ENCODE measurements at places on chromosomes 16 and 17.
A peak's percentile ranks its signal among the peaks of the same experiment; 100 is the strongest.

DNA sequence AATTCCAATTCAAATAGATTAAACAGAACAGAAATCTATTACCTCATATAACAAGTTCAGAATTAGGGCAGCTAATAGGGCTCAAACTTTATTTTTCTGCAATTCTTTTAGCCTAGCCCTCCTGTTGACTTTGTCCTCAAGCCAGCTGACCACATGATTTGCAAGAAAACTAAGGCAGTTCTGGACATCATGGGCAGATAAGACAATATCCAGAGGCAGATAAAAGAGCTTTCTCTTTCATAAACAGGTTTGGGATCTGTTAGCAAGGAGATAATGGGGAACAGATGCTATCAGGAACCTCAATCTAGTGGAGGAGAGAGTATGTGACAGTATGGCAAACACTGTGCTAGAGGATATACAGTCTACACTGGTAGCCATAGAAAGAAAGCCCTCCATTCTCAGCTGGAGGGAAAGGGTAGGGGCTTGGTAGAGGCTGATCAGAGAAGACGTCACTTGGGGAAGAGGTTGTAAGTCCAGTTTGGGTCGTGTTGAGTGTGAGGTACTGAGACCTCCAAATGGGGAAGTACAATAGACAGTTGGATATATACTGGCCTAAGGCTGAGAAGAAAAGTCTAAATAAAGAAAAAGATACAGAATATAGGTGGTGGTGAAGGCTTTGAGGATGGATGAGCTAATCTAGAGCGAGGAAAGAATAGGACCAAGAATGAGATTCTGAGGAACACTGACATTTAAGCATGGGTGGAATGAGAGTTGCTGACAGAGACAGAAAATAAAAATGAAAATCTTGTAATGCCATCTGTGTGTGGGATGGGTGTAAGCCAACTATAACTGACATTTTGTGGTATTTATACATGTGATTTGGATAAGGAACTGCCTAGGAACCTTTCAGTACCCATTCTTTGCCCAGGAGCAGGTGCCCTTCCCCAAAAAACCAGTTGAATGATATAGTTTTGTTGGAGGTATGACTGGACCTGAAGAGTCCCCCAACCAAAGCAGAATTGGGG lies 67.4 kb downstream of the CYB561 start:
- DNase-seq: no peak

- no peak for DNase-seq
Observed at GRCh38 chr16:23920899-23921298, 85.1 kb downstream of the PRKCB start.

- DNase-seq: no peak
Observed at GRCh38 chr17:4771519-4772234, at the start of gene TM4SF5. Gene TM4SF5, plus strand, starts transcription at chr17:4771886. Its CDS starts 37 bp downstream, at chr17:4771923.

DNA sequence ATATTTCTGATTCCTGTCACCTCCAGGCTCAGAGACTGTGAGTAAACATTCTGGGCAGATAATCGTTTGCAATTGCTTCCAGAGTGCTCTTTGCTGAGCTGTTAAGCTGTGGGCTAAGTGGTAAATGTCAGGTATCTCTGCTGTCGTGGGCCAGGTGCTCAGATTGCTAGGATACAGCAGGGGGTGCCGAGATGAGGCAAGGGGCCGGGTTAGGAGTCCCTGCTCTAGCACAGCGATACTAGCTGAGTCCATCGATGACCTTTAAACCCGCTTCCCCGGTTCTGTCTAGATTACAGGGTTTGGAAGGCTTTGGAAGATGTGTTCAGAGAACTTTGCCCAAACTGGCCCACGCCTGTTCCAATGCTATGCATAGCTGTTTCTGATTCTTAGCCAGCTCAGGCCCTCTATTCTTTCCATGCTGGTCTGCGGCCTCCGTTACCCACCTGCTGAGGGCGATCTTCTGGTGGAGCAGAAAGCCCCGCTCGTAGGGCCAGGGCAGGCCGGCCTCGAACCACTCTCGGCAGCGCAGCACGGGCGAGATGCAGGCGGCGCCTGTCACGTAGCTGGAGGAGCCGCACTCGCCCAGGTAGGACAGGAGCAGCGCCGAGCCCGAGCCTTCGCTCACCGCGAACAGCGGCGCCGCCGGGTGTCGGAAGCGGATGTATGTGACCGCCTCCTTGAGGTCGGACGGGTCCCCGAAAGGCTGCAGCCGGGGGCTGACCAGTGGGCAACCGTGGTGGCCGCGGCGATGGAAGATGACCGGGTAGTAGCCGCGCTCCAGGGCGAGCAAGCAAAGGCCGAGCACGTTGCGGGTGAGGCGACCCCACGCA lies 979 bp downstream of the ABHD15 start:
- DNase-seq: no peak

DNA sequence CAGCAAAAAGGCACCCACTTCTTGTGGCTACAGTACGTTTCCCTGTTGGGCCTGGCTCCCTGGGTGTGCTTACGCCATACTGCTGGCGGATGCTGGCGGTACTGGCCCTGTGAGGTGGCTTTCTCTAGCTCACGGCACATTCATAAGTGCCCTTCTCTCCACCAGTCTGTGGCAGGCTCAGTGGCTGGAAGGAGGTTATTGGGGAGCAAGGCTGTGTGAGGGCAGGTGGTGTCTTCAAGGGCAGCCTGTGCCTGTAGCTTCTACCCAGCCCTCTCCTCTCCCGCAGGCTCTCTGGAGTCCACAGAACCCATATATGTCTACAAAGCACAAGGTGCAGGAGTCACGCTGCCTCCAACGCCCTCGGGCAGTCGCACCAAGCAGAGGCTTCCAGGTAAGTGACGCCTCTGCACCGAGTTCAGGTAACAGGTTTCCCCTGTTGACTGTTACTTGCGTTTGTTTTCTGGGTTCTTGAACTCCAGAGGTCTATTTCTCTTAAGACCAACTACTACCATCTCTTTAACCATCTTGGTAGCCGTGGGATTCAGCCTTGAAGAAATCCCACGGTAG lies 20.6 kb downstream of the NTAN1 start:
- DNase-seq: no peak

DNA sequence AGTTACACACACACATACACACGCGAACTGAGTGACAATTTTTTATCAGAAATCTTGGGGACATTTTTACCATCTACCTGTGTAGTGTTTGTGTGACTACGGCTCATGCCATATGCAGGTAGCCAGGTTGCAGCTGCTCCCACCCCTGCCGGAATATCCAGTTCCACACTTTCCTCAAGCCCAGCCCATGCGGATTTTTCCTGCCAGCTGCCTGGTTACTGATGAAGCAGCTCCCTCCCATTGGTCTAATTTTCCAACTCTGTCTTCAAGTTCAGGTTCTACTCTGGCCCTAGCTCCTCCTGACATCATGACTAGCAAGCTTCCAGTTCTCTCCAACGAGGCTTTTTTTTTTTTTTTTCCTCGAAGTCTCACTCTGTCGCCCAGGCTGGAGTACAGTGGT lies 4.8 kb downstream of the GSG1L2 start:
- DNase-seq: no peak

GRCh38 chr16:1082952-1083675 lies 10.6 kb downstream of the SSTR5 start:
- DNase-seq: no peak

DNA sequence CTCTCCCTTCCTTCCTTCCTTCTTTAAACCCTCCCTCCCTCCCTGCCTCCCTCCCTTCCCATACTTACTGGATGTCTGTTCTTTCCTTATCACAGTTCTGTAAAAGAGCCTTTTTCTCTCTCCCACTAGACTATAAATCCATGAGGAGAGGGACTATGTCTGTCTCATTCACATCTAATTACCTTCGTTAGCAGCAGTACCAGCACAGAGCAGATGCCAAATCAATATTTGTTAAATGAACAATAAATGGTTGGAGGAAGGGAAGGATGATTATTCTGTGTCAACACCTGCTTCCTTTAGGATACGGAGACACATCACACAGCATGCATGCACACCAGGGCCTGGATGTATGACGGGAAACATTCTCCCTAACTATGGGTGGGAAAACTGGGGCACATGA lies 94.2 kb downstream of the DNAH3 start:
- no peak for DNase-seq

DNA sequence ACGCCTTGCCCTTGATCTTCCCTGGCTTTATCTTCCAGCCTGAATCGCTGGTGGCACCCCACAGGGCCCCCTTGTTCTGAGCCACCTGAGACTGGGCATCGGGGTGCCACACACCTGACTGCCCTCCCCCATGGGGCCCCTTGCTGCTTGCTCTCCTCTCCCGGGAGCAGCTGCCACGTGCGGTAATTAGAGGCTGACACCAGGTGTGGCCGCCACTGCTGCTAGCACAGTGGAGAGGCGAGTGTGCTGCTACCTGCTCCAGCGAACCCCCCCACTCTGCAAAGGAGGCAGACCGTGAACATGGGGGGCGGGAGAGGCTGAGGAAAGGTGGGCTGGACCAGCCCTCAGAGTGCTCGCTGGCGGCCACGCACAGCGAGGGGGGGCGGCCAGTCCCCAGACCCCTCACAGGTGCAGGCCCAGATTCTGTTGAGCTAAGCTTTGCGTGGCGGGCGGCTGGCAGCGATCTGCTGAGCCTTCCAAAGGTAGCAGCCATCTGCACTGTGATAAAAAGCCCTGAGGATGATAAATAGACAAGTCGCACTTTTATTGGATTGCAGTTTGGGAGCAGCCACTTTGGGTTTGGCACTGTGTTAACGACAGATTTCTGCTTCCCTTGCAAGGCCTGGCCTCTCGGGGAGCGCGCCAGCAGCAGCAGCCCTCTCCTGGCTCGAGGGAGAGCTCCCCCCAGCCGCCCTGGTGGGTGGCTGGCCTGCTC lies 167.9 kb upstream of the GSE1 start:
- no peak for DNase-seq

DNA sequence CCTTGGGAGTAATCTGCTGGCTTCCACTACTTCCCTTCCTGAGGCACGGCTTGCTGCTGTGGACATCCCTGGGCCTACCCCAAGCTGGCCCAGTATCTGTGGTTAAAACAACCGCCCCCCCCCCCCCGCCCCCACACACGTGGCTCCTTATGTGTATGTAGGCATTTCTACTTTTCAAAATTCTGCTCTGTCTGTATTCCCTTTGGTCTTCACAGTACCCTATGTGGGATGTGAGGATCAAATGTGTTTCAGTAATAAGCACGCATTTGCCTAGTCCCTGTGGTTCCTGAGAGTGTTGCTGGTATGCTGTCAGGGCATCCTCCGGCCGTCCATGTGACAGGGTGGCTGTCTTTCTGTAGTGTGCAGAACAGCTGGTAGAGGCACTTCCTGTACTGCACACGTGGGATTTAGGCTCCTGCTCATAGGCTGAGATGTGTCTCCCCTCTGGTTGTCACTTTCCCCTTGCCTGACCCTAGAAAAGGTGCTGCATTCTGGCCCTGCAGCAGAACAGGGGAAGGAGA lies 2.2 kb downstream of the NT5M start:
- peak; percentile 85 for DNase-seq

DNA sequence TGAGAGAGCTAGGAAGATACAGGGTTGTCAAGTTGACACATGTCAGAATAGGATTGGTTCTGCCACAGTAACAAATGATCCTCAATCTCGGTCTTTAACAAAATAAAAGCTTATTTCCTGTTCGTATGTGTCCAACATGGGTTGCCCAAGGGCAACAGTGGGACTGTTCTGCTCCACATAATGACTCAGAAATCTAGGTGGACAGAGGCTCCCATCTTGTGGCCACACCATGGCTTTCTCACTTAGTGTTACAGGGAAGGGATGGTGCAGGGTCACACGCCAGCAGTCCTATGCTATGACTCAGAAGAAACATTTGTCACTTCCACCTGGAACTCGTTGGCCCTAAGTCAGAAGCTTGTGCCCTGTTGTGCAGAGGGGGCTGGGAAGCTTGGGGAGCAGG lies 364.9 kb downstream of the SNX29 start:
- no peak for DNase-seq

DNA sequence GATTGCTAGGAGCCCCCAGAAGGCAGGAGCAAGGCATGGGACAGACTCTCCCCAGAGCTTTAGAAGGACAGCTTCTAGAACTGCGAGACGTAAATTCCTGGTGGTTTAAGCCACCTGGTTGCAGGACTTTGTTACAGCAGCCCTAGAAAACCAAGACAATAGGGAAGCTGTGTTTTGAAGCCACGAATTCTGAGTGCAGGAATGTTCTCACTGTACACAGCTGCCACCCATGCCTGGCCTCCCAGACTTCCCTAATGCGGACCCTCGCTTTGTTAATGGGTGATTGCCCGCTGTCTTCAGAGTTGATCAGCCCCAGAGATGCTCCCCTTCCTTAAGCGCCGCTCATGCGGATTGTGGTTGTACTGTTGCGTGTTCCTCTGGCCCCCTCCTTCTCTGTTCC lies 177.1 kb downstream of the MSI2 start:
- DNase-seq: no peak

GRCh38 chr16:75028544-75029135 lies 29.8 kb downstream of the ZNRF1 start:
- no peak for DNase-seq

DNA sequence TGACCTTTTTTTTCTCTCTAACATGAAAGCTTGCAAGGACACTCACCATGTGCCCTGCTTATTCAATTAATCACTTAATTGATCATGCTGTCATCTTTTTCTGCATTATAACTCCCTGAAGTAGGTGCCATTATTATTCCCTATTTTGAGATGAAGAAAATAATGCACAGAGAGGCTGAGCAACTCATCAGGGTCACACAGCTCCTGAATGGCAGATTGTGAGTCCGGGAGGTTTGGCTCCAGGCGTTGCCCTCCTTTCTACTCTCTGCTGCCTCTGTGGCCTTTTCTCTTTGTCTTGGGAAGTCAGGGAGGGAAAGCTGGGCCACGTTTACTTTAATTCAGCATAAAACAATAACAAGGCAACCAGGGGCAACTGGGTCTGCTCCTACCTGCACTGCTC lies 17.2 kb upstream of the N4BP1 start:
- DNase-seq: no peak

GRCh38 chr17:42422412-42422957 lies 571 bp downstream of the CAVIN1 start:
- no peak for DNase-seq

GRCh38 chr16:86221085-86221484 lies 289.2 kb upstream of the FOXF1 start:
- DNase-seq: no peak

GRCh38 chr16:50274326-50275097 lies 8.2 kb downstream of the ADCY7 start:
- DNase-seq: peak; percentile 67

DNA sequence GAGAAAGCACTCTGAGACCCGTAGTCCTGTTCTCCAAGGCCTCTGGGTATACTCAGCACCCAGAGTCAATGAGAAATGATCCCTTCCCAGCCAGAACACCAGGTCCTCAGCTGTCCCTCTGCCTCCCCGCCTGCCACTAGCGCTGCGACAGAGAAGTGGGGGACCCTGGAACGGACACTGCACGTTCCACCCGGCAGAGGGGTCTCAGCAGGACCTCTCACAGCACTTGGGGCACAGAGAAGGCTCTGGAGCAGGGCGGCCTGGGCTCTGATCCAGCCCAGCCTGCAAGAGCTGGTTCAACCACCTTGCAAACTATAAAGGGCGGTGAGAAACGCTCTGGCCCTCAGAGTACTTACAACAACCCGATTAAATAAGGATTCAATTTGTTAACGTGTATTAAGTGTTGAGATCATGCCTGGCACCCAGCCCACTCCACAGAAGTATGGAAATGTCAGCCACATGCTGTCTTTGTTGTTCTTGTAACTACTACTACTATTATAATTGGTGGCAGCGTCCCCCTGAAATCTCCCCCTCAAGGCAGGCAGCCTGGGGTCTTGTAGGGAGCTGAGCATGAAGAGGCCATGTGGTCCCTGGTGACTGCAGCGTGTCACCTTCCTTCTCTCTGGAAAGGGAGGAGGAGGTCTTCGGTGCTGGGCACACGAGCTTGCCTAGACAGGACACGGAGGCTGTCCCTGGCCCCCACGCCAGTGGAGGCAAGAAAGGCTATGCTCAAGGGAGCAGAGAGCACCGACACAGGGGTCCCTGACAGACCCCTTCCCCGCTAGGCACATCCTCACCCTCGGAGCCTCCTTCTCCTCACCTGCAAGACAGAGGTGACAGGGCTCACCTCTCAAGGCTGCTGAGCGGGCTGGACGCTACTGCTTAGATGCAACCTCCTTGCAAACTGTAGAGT lies 2.4 kb downstream of the OSGIN1 start:
- DNase-seq: no peak

All from GM19239 (cell line).